HFF-Myc (cell line): ENCODE measurements at places on chromosomes 5 and 9.

GRCh38 chr9:7967093-7967827 lies 167.7 kb upstream of the DMAC1 start:
- DNase-seq: no peak

DNA sequence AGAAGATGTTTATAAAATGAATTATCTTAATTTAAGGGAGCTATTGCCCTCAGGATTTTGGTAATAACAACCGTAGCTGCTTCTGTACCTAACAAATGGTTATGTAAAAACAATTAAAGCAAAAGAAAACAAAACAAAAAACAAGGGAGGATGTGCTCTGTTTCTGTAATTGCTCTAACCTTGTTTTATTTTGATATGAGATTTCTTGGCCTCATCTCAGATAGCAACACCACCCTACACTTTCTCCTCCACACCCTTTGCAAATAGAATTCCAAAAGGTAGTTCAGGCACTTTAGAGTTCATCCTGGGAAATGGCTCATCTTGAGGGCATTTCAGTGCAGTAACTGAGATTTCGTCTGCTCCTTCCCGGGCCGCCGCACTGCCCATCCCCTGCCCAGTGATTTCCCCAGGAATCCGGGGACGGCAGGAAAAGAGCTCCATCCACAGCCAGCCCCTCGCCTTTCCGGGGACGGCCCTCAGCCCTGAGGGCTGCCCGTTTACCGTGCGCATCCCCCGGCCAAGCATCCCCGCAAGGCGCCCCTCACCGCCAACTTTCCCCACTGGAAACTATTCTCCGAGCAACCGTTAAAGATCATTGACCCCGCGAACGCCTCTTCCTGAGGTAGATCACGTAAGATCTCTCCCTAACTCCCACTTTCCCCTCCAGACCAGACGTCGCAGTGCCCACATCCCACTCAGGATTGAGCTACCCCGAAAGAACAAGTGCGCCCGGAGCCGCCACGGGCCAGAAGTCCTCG lies 1.2 kb downstream of the FNBP1 start:
- DNase-seq: no peak

GRCh38 chr9:109903515-109904138 lies 123.6 kb downstream of the PALM2AKAP2 start:
- peak; percentile 69 for DNase-seq

- no peak for DNase-seq
These were observed 320.9 kb upstream of the KLF4 start for GRCh38 chr9:107810461-107810961.

DNA sequence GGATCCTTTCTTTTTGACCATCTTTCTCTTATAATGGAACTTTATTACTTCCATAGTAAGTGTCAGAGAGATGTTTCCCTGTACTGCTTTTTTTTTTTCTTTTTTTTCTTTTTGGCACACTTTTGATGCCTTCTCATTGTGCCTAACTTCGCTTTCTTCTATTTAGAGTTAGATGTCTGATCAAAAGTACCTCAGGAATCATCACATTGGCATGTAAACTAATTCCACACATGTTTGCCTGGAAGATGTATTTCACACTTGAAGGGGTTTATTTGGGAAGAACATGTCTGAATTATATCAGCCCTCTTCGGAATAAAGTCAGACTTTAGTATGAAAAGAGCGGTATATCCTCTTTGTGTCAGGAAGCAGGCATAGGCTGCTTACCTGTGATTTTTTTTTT lies 35.1 kb downstream of the SMARCA2 start:
- no peak for DNase-seq

DNA sequence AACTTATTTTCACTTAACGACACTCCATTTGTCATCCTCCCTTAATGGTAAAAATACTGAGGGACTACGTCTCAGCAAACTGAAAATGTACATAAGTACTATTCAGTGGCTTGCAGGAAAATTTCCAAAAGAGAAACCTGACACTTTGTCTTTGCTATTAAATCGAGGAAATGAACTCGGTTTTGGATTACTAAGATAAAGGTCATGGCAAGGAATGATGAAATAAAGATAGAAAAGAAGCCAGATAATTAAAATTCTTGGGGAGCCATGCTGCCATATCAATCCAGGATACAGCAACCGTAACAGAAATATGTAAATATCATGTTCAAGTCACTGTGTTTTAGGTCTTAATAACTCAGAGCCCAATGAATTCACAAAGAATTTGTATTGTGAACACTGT lies 647.8 kb downstream of the CDH9 start:
- DNase-seq: no peak

DNA sequence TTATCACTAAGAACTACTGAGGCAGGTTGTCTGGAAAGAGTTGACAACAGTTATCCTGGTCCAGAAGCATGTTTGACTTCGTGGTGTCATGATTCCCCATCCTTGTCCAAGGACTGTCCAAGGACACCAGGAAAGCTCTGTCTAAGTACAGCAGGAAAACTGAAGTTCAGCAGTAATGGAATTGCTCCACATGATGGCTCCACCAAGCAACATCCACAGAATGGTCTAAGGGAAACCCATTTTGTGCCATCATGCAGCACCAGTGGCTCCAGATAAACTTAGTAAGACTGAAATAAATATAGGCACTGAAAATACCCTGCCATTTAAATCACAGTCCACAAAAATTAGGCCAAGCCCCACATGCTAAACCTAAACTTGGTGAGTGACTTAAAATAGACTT lies 192.8 kb downstream of the CDH18 start:
- no peak for DNase-seq

- no peak for DNase-seq
These were observed 54.2 kb upstream of the DAPK1 start for GRCh38 chr9:87443461-87443860.

- DNase-seq: no peak
These were observed 80.2 kb downstream of the PJA2 start for GRCh38 chr5:109329333-109330237.

DNA sequence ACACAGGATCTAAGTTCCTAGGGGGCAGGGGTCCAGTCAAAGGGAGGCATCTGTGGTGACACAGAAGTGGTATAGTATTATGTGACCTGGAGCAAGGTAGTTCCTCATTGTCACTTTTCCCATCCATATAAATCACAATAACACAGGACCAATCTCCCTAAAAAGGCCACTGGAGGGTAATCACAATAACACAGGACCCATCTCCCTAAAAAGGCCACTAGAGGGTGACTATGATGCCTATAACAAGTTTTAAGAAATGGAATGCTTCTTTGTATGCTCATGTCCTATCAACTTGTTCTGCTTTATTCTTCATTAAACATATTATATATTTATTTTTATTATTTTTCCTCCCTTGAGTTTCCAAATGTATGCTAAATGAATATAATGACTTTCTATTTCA lies 254.6 kb downstream of the ASTN2 start:
- no peak for DNase-seq

GRCh38 chr5:141250576-141250975 lies 5.4 kb downstream of the PCDHB15 start:
- DNase-seq: no peak

DNA sequence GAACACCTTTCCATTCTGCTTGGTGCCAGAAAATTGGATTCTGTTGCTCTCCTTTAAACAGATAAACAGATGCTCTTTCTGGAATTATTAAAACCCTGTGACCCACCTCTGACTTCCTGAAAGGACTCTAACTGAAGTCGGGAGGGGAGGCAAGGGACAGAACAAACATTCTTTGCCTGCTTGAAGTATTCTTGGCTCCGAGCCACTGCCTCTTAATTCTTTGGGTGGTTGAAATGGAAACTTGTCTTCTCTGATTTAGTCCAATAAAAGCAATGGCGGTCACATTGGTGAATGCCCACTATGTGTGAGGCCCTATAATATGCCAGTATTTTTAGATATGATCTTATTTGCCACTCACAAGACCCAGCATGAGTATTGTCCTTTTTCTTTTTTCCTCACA lies 236.8 kb downstream of the SLIT3 start:
- DNase-seq: no peak

- DNase-seq: no peak
These were observed 178.7 kb downstream of the NDUFS4 start for GRCh38 chr5:53739111-53739510.

DNA sequence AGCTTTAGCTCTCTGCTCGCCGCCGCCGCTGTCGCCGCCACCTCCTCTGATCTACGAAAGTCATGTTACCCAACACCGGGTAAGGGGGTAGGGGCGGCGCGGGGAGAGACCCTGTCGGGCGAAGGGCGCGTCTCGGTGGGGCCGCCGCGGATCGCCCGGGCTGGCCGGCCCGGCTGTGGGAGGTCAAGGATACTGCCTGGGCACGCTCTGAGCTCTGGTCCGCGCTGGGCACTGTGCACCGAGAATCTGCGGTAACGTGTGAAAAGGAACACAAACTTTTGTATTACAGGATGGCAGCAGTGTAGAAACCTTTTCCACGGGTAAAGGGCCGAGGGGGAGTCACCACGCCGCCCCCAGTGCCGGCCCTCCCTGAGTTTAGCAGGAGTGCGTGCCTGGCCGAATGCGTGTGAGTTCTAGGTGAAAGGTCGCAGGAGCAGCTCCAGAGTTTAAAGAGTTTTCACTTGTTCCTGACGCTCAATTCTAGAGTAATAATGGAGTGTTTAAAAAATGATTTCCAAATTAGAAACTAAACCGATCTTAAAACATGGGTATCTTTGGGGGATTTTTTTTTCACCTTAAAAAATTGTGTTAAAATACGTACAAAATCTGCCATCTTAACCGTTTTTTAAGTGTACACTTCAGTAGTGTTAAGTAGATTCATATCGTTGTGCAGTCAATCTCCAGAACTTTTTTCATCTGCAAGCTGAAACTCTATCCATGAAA lies at the start of gene HSDL2:
Gene HSDL2, plus strand, starts transcription at position 7 of the 723 bp plus-strand sequence. Its CDS starts 56 bp downstream, at position 63.
- no peak for DNase-seq

DNA sequence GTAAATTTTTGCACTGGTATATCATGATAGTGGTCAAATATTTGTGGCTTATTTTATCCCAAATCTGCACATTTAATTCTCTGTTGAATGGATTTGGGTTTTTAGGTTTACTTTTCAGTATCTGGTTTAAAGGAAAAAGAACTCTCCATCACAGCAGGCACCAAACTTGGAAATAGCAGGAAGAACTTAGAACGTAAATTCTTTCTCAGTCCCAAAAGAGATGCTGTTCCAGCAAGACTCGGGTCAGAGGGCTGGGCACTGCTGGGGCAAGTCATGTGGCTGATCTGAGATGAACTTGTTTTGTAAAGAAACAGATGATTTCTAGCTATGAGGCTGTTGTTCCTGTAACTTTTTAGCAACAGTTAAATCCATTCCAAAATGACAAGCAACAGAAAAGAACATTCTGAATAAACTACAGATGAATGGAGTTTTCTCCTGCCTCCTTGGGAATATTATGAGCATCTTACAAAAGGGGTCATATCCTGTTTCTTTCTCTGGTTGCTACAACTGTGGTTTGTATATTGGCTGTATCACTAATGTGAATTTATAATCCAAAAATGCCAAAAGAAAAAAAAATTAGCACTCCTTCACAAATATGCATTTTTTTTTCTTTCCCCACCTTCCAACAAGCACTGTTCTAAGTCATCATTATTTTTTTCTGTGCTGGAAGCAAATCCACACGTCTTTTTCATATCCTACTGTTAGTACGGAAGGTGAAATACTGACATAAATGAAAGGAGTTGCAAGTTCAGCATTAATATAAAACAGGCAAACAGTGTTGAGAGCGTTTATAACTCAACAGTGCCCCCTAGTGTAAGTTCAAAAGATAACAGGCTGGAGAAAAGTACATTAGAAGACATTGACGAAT lies 31.1 kb downstream of the OR2K2 start:
- peak; percentile 63 for DNase-seq

DNA sequence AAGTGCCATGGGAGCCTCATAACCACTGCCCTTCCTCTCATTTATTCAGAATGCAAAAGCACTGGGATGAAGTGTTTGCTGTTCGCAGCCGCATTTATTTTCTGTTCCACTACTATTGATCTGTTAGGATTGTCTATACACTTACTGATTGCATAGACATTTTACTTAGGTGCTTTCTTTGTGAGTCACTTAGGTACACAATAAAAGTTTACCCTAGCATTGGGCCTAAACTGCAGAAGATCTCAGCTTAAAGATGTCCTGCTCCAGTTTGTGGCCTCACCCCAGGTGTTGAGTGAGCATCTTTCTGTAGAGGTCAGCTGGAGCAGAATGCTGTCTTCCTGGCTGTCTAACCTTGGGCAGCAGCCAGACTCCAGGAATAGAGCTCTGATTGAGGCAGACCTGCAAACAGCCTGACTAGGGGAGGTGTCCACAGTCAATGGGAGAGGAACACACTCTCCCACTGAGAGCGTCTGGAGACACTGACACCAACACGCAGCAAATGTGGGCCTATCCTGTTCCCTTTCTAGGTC lies 54.0 kb downstream of the GPR21 start:
- no peak for DNase-seq

GRCh38 chr9:37104183-37104889 lies 16.0 kb upstream of the ZCCHC7 start:
- DNase-seq: peak; percentile 30

DNA sequence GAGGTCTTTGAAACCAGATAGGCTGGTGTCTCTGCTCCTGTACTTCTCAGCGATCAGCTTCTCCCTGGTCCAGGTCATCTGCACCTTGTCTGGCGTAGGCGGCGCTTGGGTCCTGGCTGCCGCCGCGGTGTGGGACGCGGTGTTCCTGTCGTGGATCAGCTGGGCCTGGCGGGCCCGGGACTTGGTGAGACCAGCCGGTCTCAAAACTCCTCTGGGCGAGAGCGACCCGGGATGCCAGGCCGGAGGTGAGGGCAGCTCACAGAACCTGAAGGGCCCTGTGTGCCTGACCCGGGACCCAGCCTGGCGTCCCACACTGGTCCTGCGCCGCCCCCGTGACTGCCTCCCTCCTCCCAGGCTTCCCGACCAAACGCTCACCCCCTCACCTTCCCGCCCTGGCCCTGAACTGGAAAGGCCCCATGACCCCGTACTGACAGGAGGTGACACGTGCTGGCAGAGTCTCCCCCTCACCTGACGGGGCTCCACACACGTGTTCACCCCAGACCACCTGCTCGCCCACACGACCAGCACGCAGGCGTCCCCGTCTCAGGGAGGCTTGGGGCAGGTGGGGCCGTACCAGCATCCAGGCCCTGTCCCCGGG lies 49.0 kb downstream of the NKD2 start:
- DNase-seq: no peak

GRCh38 chr9:18396102-18396728 lies 77.7 kb upstream of the ADAMTSL1 start:
- DNase-seq: no peak
